Stimulated activated CD4-positive, alpha-beta T cell treated with anti-CD3 and anti-CD28 coated beads, Interleukin-15, amount 100 ng/mL, for 48 hours (primary cell): ENCODE measurements at places on chromosomes 2 and 18.

- no peak for DNase-seq
Measured at GRCh38 chr2:163592954-163593622, 142.7 kb downstream of the FIGN start.

DNA sequence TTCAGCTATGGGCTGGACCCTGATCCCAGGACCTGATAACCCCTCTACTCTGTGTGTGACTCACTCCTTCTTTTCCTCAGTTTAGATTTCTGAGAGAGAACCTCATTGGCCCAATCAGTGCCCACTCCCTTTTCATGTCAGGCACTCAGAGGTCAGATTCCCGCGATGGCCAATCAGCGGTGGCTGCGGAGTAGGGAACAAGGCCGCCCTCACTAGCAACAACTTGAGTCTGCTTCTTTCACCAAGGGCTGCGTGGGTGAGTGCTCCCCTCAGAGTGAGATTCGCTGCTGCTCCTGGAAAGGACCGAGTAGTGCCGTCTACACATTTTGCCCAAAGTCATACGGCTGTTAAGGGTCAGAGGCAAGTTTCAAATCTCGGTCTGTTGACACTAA, 34.7 kb downstream of the NPPC start:
- DNase-seq: no peak

DNA sequence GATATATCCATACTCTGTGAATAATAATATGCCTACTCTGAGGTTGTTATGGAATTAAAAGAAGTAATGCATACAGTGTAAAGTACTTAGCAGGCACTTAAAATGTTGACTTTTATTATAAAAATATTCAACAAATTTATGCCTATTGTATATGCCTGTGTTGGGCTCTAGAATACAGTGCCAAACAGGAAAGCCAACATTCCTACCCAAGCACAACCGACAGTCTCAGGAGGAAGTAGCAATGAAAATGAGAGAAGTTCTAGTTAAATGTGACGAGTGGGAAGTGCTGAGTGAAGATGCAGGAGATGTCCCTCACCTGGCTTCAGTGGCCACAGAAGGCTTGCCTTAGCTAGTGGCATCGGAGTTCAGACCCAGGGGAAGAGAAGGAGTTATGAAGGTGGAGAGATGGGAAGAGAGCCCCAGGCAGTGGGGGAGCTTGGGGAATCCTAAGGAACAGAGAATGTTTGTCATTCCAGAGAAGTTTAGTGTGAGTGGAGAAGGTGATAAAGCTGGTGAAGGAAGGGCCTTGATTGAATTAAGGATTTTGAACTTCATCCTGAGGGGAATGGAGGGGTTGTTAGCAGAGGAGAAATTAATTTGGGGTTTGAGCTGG, 105.4 kb upstream of the CNGA3 start:
- DNase-seq: no peak

DNA sequence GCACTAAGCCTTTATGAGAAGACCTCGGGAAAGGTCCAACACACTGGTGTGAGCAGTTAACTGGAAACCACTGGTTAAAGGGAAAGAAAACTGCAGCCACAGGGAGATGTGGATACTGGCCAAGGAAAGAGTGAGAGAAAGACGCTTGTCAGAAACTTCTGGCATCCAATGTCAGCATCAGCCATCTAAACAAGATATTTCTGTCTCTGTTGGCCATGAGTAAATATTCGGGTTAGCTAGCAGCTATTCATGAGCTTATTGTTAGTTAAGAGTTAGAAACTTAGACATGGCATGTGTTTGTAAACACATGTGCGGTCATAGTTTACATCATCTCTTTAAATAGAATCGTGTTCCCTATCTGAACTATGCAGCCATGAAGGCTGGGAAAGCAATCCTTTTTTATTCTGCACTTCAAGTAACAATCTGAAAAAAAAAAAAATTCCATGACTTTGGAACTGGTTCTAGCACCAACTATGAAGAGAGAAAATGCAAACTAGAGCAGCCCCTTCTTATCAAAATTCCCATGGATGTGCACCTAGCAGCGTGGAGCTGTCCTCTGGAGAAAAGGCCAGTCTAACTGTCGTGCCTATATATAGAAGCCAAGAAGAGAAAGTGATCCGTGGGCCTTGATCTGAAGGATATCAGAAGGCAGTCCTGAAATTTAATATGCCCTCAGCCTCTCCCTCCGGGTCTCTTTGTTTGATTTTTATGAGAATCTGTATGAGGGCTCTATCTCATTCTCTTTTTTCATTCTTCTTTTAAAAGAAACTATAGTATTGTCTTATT, 84.0 kb upstream of the RFX8 start:
- DNase-seq: no peak

DNA sequence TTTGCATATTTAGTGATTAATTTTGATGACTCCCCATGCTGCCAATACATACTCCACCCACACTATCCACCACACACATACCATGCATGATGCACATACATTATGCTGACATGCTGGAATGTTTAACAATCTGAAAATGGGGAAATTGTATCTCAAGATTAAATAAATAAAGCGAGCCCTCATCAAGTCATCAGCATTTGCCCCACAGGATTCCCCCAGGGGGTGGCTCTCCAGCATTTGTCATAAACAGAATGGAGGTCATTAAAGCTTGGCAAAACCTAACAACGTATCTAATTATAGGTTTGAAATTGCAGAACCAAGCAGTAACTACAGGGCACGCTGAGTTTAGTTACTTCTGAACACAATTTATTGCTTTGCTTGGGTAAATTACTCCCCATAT, 141.2 kb upstream of the TACR1 start:
- DNase-seq: no peak
